Motor neuron (in vitro differentiated cells): ENCODE measurements at places on chromosomes 11 and 22.

GRCh38 chr22:25736378-25737011 lies 5.5 kb upstream of the MYO18B start:
- no peak for ATAC-seq

- ATAC-seq: peak; percentile 96
Measured at GRCh38 chr11:42631220-42631843, 680.5 kb upstream of the API5 start.

GRCh38 chr11:65150509-65151299 lies 16.4 kb upstream of the SYVN1 start:
- ATAC-seq: peak; percentile 93

- no peak for ATAC-seq
Measured at GRCh38 chr22:39215426-39216142, 29.2 kb downstream of the PDGFB start.

DNA sequence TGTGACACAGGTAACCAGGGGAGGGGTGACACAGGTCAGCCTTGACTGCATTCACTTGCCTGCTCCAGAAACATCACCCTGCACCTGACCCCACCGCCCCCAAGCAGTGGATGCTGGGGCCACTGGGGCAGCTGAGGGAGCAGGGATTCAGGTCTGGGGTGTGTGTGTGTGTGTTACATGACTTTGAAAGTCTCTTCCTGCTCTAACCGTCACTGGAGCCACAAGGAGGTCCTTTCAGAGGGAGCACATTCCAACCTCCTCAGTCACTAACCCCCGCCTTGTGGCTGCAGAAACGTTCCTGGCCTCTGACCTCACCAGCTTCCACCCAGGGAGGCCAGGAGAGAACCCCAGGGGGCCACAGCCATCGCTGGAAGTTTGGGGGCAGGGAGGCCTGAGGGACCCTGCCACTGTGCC lies 2.9 kb upstream of the FOSL1 start:
- ATAC-seq: no peak
